Stimulated activated naive CD4-positive, alpha-beta T cell treated with Interleukin-2 at 50 U/mL for 16 hours (primary cell): ENCODE measurements at places on chromosomes 2 and 18.

GRCh38 chr2:22124003-22124402, 1000.2 kb downstream of the TDRD15 start:
- DNase-seq, result no peak

- DNase-seq, result no peak
Observed at GRCh38 chr18:49368876-49369440, 91.5 kb downstream of the DYM start.

DNA sequence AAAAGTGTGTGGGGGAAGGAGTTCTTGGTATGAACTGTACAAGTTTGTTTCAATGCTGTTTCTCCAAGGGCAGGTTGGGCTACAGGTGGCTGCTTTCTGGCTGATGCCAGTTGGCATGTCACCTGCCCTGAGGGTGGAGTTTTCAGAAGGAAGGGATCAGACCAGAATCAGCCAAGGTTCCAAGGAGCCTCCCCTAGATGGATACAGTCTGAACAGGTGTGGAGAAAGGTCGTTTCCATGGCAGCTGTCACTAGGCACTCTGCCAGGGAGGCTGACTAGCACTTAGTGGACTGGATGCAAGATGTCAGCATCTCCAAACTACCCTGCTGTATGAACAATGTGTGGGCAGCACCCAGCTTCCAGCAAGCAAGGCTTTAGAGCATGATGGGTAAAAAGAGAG, 444.4 kb upstream of the HNRNPA3 start:
- DNase-seq, result no peak

DNA sequence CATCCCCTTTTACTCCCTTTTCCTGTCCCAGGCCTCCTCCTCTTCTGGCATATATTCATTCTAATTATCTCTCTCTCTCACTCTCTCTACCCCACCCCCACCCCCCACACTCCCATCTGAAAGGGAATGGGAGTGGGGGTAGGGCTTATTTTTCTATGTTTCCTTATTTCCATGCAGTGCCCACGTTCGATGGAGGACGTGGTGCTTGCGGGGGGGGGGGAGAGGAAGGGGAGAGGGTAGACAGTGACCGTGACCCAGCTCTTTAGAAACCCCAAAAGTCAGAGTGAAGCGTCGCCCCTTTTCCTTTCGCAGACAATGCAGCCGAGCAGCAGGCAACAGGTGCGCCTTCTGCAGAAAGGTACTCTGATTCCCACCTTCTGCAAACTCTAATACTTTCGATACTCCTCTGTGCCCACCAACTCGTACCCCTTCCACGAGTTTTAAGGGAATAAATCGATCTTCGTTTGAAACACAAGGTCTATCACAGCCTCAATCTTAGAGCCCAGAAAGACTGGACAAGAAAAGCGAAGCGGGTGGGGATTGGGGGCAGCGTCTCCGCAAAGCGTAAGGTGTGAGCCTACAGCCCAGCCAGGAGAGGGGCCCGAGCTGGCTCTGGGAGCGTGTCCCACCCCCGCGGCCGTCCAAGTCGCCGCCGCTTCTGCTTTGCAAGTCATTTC, 891 bp upstream of the NR4A2 start:
- peak; percentile 53 for DNase-seq

DNA sequence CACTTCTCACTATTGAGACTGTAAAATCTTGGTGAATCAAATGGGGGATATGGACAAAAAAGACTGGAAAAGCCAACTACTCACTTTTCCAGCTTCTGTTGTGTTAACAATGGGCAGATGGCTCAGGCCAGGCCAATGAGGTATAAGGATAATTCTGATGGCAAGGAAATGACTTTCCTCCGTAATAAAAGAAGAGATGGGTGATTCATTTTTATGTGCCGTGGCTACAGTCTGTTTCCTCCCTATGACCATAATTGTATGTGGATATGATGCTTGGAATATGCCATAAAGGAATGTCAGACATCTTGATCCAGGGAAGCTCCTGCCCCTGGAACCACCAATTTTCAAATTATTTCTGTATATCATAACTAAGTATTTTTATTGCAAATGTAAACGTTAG, 406.8 kb downstream of the CCDC85A start:
- DNase-seq, result no peak

GRCh38 chr18:46712406-46712805, 44.4 kb downstream of the ST8SIA5 start:
- DNase-seq, result no peak

DNA sequence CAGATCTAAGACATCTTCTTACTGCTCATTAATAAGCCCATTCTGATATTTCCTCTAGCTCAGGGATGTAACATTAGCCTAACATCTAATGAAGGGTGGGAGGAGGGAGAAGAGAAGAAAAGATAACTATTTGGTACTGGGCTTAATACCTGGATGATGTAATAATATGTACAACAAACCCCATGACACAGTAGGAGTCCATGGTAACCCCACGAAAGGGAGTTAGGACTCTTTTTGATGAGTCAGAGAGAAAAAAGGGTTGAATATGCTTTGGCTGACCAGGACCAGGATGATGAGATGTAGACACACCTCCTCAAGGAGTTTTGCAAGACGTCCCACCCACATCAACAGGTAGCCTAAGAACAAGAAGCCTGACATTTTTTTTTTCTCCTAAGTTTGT, 34.4 kb upstream of the DLX2 start:
- no peak for DNase-seq

DNA sequence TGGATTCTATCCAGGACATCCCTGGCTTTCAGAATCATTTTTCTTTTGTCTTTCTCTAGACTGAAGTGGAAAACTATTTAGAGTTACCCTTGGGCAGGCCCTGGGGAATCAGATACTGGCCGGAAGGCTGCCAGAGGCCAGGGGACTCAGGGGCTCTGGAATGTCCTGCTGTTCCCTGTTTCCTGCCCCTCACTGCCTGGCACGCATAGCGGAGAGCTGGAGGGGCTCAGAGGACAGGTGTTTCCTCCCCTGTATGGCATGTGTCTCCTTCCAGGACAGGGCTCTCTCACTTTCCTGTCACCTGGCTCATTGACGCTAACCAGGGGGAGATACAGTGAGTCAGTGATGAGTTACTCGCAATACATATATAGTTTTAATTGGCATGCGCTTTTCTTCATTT, 38.8 kb downstream of the DYSF start:
- DNase-seq, result no peak
